NCI-H1105 (cell line): ENCODE measurements at places on chromosomes 1 and 21.

- DNase-seq, result no peak
Observed at GRCh38 chr1:175629318-175629694, 114.1 kb downstream of the TNR start.

DNA sequence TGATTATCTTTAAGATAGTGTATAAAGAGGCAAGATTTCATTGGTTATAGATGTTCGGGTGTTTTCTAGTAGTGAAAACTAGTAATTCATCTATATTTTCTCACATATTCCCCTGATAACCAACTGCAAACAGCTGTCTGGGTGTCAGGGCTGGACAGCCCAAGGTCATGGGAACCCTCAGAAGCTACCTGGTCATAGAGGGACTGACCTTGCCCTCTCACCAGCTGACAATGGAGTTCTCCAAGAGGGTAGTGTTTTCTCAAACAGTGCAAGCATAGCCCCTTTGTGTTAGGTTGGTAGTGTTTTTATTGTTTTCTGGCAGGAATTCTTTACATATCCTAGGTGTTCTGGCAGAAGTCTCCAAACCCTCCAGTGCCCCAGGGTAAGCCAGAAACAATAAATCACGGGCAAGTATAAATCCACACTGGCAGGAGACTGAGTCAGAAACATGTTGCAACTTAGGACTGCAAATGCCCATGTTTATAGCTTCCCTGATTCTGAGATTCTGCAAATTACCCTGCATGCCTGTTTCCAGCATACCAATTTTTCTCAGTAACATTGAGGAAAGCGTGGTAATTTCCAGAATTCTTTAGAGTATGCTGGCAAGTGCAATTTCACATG is 82.8 kb upstream of the ATP1A1 start:
- DNase-seq, result no peak

DNA sequence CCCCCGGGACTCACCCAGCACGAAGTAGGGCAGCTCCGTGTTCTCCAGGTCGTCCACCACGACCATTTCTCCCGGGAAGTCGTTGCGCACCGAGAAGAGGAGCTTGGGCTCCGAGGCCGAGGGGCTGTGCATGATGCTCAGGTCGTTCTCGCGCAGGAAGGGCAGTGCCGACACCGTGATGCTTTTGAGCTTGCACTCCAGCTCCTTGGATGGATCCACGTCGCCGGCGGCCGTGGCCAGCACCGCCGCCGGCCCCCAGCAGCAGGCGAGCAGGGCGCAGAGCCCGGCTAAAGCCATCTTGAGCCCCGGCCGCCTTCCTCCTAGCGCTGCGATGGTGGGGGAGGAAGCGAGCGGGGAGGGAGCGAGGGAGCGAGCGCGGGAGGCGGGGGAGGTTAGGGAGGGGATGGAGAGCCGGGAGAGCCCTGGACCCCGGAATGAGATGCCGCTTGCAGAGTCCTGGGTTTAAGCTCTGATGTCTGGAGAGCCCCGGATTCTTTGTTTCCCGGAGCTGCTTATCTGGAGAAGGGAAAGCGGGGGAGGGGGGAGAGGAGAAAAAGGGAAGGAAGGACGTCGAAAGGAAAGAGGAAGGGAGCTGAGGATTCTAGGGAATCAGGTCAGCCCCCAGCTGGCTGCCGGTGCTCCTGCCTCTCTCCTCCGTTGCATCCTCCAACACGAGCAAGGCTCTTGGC is at the start of gene ASTN1:
ASTN1 (minus strand) TSS at position 333 of the 689 bp plus-strand sequence; CDS start at position 297, 36 bp downstream.
- peak; percentile 42 for DNase-seq

GRCh38 chr1:151568626-151569088 is 28.5 kb downstream of the TUFT1 start:
- DNase-seq, result no peak

- no peak for DNase-seq
Observed at GRCh38 chr1:234899041-234899729, 229.5 kb downstream of the TOMM20 start.

- no peak for DNase-seq
Observed at GRCh38 chr1:92538048-92538412, 51.3 kb upstream of the GFI1 start.

GRCh38 chr1:77739235-77739634 is 20.4 kb downstream of the USP33 start:
- DNase-seq, result no peak

- DNase-seq, result no peak
Observed at GRCh38 chr1:31581821-31582810, 5.8 kb downstream of the TINAGL1 start.

DNA sequence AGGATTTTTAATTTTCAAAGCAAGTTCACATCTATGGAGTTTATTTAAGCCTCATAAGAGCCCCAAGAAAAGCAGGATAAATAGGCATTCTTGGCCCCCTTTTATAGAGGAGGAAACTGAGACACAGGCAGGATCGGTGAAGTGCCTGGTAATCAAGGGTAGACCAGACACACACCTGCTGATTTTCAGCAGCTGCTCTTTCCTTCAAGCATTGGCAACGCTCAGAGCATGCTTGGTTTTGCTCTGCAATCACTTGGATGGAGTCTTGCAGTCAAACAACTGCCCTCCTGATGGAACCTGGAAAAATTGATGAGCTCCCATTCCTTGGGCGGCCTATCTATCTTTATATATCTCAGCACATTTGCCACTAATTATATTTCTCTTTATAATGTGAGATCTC is 478.9 kb upstream of the CAMK1G start:
- DNase-seq, result no peak

- DNase-seq, result no peak
Observed at GRCh38 chr1:176183618-176184017, 23.5 kb downstream of the COP1 start.
